Vein endothelial cell (primary cell): ENCODE measurements at places on chromosomes 13 and 19. TPM values are rescaled to one million over a fixed set of nuclear protein-coding genes. Genes with fewer than 3 reads are reported as not detected.

PDX1 gene
- total RNA-seq = not detected in 2 replicates

BEST2 gene
- not detected in 2 replicates for total RNA-seq

KLK2 gene
- not detected in 2 replicates for total RNA-seq

HIPK4 gene
- under 0.01 and 0.10 TPM in 2 replicates for total RNA-seq

WDR88 gene
- not detected in 2 replicates for total RNA-seq

TEAD2 gene
- 69.8 and 95.7 TPM in 2 replicates for total RNA-seq

DCT gene
- total RNA-seq = 0.10 TPM in 1 of 2 replicates, not detected in the other

LENG8 gene
- total RNA-seq = 61.1 and 82.1 TPM in 2 replicates

SERPINE3 gene
- total RNA-seq = under 0.01 TPM in 1 of 2 replicates, not detected in the other

MADCAM1 gene
- under 0.01 and 0.10 TPM in 2 replicates for total RNA-seq

SOX1 gene
- total RNA-seq = not detected in 2 replicates

ATP4B gene
- total RNA-seq = under 0.01 TPM in 1 of 2 replicates, not detected in the other

CD37 gene
- total RNA-seq = not detected in 2 replicates

PEAK3 gene
- not detected in 2 replicates for total RNA-seq

SPINT2 gene
- 3.3 and 7.2 TPM in 2 replicates for total RNA-seq

CACNG7 gene
- total RNA-seq = 0.19 TPM in 1 of 2 replicates, not detected in the other

DACT3 gene
- 0.57 and 0.65 TPM in 2 replicates for total RNA-seq

TMEM143 gene
- total RNA-seq = 3.8 and 4.6 TPM in 2 replicates

KCNRG gene
- total RNA-seq = 3.6 and 4.8 TPM in 2 replicates

ARGLU1 gene
- 62.7 and 84.3 TPM in 2 replicates for total RNA-seq

SYNE4 gene
- total RNA-seq = 0.19 TPM in 1 of 2 replicates, not detected in the other

ZNF600 gene
- total RNA-seq = 5.8 and 7.5 TPM in 2 replicates

PCDH20 gene
- total RNA-seq = not detected in 2 replicates

GYS1 gene
- 48.0 and 49.0 TPM in 2 replicates for total RNA-seq

CAB39L gene
- total RNA-seq = 8.6 and 9.1 TPM in 2 replicates

PDE4C gene
- total RNA-seq = 0.33 TPM in 1 of 2 replicates, not detected in the other

CRB3 gene
- total RNA-seq = not detected in 2 replicates

SLC46A3 gene
- 3.3 and 5.2 TPM in 2 replicates for total RNA-seq

ZNF208 gene
- total RNA-seq = 0.19 TPM in 1 of 2 replicates, not detected in the other

GRIN2D gene
- 0.48 and 0.98 TPM in 2 replicates for total RNA-seq

GJB6 gene
- not detected in 2 replicates for total RNA-seq

ZSCAN4 gene
- total RNA-seq = under 0.01 and 0.10 TPM in 2 replicates

CAMSAP3 gene
- 0.33 TPM in 1 of 2 replicates, not detected in the other for total RNA-seq

ZNF382 gene
- 7.3 and 7.5 TPM in 2 replicates for total RNA-seq

ZNF223 gene
- 5.2 and 5.8 TPM in 2 replicates for total RNA-seq

BLVRB gene
- total RNA-seq = 41.4 and 51.0 TPM in 2 replicates

MISP3 gene
- 0.10 and 0.33 TPM in 2 replicates for total RNA-seq

RAP2A gene
- 37.6 and 58.6 TPM in 2 replicates for total RNA-seq

SLC7A10 gene
- total RNA-seq = not detected in 2 replicates

CBY2 gene
- not detected in 2 replicates for total RNA-seq
